ENCODE measurements at places on chromosomes 5 and 9.

- DNase-seq = no peak
Measured at GRCh38 chr5:54093861-54094260, 216.5 kb downstream of the ARL15 start.

DNA sequence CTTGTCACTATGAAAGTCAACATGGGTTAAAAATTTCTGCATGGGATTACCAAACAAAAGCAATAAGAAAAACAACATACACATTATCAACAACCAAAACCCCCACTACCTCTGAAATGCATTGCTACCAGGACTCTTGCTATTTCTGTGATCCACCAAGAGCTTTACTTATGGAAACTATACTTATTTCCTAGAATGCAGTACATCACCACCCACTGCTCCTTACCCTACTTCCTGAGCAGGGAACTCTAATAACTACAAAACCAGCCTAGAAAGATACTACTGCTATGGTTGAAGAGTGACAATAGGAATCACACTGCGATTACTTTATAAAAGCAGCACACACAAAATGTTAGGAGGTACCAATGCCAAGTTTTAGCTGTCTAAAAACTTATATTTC is 22.2 kb downstream of the LURAP1L start:
- no peak for DNase-seq

DNA sequence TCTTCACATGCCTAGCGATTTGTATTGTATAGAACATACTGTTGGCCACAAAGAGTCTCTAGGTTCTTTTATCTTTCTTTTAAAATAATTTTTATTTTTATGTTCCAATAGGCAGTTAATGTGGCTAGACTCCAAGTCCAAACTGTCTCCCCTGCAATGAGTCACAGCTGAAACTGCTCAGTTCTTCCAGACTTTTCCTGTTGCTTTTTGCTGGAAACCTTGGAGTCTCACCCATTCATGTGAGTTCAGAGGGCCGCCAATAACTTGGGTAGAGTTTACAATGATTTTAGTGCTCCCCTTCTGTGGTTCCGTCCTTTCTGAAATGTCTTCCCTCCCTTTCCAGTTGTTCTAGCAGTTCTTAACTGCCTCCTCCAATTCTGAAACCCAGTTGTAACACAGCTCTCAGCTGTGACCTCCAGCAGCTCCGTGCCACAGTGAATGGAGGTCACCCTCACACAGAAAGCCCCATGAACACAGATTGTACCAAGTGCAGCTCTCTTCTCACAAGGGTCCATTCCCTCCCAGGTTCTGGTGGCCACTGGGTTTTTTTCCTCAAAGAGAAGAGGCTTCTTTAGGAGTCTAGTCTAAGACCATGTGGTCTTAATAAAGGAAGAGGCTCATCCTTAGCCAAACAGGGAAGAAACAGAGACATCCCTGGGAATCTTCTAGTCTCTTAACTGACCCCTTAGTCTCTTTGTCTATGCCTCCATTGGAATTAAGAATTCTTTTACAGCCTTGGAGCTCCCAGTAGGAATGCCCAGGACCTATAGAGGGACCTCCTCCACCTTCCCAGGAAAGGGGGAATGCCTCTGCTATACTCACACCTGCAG is 198.5 kb downstream of the SPOCK1 start:
- no peak for DNase-seq

DNA sequence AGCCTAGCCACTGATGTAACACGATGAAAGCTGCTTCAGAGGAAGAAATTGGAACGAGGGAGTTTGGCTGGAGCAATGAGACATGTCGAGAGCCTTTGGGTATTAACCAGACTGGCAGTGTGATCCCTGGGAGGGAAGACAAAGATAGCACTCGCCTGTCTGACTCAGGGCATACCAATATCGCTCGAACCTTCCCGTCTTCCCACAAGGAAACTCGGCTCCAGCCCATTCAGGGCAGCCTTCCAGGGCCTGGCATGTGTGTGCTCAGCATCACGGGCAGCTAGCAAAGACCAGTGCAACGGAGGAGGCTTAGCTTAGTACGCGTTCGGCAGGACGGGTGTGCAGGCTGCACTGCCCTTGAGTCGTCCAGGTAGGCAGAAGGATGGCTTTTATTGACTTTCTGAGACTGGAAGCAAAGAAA is 356.9 kb upstream of the WWC1 start:
- DNase-seq = no peak

DNA sequence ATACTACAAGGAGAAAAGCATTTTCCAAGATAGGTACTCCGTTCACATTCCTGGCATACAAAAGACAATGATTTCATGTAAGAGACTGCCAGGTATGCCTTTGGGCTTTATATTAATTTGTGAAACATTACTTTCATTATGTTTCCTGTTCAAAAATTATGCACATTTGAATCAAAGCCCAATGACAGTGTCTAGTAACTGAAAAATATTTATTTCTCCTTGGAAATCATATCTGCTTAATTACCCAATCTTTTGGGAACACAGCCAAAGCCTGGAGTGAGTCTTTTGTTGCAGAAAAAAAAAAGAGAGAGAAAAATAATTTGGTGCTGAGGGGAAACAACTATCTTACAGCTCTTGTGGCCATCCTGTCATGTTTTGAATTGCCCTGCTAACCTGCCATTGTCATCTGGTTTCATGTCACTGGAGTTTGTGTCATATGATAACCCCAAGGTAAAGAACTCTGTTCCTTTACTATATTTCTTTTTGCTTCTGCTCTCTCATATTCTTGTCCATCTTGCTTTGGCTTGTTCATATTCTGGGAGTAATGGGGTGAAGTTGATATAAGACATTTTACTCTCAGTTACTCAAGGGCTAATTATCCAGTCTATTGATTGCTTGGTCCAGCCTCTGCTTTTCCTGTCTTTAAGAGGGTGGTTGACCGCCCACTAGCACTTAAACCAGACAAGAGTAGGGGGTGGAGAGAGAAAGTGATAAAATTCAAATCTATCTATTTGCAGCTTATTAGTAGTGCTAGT is 238.3 kb upstream of the NUDT12 start:
- DNase-seq = no peak

GRCh38 chr5:74274326-74274725 is 366.2 kb downstream of the ENC1 start:
- DNase-seq = no peak
